ENCODE measurements at places on chromosomes 11 and 22. TPM values are rescaled to one million over a fixed set of nuclear protein-coding genes. Genes with fewer than 3 reads are reported as not detected.

Gene GLB1L3
- total RNA-seq: 13.6 TPM

Gene ACTN3
- 0.32 TPM for total RNA-seq

Gene KIF18A
- 29.2 TPM for total RNA-seq

DNA sequence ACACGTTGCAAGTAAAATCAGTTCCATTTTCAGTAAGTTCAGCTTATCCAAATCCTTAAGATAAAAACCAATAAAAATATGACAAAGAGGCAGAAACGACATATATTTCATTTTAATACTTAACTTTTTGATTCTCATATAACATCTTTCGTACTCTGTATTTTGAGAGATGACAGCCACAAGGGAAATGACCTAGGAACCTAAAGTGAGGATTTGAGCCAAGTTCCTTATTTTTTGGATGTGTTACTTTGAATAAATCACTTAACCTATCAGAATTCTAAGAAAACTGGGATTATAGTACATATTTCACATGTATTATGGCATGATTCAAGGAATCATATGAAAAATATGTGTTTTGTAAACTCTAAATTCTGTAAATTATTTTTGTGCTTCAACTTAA is 143.6 kb upstream of the TRPC6 start:
- H3K4me1 ChIP-seq: no peaks in the 10 kb centered on the region
- no peaks in the 10 kb centered on the region for H3K36me3 ChIP-seq
- H3K27ac ChIP-seq: no peak overlapping the region
- H3K4me3 ChIP-seq: no peak overlapping the region
- DNase-seq: no peak

DNA sequence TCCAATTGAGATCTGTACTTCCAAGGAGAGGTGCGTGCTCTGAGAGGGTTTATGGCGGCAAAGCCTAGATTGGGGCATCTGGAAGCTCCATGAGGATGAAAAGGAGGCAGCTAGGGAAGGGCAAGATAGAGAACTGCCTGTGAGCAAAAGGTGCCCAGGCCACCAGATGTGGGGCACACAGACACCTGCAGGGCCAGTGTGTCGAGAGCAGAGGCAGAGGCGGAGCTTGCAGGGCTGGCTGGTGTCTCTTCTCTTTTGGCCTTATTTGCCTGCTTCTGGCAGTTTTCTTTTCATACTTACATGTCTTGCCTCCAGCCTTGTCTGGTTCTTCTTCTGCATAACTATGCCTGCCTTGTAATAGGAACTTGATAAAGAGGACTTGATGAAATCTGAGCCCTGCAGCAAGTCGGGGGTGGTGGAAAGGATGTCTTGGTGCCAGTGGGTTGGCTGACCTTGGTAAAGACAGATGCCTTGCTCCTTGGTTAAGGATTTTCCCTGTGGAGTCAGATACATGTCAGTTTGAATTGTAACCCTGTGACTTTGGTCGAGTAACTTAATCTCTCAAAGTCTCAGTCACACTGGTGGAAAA is 680.3 kb downstream of the NTM start:
- no peak overlapping the region for H3K27ac ChIP-seq
- no peaks in the 10 kb centered on the region for H3K27me3 ChIP-seq
- H3K4me3 ChIP-seq: no peak overlapping the region
- DNase-seq: no peak
- H3K36me3 ChIP-seq: no peaks in the 10 kb centered on the region

Data from activated T-cell treated with anti-CD3 and anti-CD28 coated beads, Interleukin-2, amount 50 U/mL, for 72 hours (primary cell).